Memory B cell (primary cell): ENCODE measurements at places on chromosomes 4 and X.

DNA sequence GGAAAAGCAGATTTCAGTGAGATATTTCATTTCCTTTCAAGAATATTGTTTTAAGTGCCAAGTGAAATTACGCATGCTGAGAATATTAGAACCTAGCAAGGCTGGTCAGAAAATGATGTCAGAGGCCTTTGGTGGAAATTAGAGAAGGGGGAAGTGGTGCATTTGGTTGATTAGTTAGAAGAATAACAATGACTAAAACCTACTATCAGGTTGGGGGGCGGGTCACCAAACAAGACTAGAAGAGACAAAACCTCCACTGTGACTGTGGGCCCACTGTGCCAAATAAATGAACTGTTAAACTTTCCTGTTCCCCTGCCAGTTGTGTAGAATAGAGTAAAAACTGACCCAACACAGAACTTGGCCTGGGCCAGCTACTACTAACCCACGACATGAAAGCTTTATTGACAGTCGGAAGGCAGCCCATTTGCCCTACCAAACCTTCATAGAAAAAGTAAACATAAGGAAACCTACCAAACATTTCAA, 2.9 kb downstream of the RAPGEF2 start:
- DNase-seq: no peak

DNA sequence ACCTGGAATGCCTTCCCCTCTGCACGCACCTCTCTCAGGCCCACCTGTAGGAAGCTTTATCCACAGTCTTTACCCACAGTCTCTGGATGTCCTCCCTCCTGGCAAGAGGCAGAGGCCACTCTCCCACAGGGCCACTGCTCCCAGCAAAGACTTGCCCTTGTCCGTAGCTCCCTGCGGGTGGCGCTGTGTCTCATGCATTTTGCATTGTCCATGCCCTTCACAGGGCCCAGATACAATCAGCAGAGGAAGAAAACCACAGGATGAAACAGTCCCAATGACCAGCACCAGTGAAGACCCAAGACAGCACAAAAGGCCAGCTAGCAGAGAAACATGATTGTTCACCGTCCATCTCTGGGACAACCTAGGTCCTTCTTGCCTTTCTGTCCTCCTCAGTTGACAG, 2.1 kb upstream of the NSG1 start:
- DNase-seq: no peak

DNA sequence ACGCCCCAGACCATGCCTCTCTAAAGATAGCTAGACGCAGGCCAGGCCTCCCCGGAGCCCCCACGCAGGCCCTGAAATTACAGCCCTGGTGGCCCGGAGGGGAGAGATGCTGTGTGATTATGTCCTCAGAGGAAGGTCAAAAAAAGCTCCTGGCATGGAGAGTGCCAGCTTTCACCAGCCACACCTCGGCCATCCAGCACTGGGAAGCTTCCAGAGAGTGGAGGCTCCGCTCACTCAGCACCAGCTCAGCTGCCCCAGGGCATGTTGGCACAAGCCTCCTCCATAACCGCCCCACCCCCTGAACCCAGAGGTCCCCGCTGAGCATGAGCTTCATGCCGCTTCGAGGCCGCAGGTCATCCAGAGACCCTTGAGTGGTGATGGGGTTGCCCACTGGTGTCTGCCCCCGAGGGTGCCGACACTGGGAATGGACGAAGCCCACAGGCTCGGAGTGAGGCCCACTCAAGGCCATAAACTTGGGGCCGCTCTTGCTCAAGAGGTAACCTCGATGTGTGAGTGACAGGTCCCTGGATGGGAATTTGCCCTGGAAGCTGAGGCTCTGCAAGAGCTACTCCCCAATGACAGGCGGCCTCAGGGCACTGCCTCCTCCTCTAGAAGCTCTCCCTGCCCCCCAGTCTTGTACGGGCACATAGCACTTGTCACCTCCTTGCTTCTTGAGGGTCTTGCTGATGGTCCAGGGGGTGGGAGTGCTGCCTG, 4.4 kb upstream of the BGN start:
- DNase-seq: no peak

GRCh38 chr4:150323406-150324325, 245.4 kb downstream of the DCLK2 start:
- DNase-seq: no peak

DNA sequence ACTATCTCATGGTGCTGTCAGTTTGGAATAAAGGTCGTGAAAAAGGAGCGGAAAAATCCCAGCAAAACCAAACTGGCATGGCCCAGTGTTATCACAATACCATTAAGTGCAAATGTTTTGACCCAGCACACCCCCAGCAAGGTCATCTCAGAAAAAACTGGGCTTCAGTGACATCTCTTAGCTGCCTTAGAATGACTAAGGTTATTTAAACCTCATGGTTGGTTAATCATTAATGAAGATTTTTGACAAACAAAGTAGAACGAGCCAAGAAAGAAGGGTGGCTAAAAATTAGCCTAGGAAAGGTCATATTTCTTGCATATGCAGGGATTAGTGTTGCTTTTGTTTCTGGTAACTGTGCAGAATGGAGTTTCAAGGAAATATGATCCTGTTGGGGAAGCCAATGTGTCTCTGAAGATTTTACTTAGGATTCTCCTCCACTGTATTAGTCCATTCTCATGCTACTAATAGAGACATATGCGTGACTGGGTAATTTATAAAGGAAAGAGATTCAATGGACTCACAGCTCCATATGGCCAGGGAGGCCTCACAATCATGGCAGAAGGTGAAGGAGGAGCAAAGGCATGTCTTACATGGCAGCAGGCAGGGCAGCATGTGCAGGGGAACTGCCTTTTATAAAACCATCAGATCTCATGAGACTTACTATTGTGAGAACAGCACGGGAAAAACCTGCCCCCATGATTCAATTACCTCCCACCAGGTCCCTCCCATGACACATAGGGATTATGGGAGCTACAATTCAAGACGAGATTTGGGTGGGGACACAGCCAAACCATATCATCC, 83.5 kb downstream of the CHRNA9 start:
- no peak for DNase-seq

DNA sequence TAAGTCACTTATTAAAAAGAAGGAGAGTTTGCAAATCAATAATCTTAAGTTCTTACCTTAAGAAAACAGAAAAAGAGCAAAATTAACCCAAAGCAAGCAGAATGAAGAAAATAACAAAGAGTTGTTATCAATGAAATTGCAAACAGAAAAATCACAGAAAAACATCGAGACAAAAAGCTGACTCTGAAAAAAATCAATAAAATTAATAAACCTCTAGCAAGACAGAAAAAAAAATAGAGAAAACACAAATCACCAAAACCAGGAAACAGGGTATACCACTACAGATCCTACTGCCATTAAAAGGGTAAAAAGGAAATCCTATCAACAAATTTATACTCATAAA, 17.3 kb upstream of the RBM41 start:
- DNase-seq: no peak

GRCh38 chr4:40192114-40193015, 4.5 kb upstream of the RHOH start:
- DNase-seq: no peak

GRCh38 chr4:28146191-28146590, 1285.5 kb downstream of the STIM2 start:
- DNase-seq: no peak

GRCh38 chr4:152534541-152535359, 1.1 kb downstream of the FBXW7 start:
- DNase-seq: peak; percentile 36

GRCh38 chrX:118493016-118493415, 2.6 kb upstream of the DOCK11 start:
- DNase-seq: no peak

GRCh38 chrX:129831091-129831885, 12.4 kb downstream of the ZDHHC9 start:
- DNase-seq: no peak

GRCh38 chrX:132184871-132185270, 34.4 kb downstream of the RAP2C start:
- no peak for DNase-seq

GRCh38 chr4:168667376-168667775, 170.5 kb downstream of the PALLD start:
- DNase-seq: no peak

DNA sequence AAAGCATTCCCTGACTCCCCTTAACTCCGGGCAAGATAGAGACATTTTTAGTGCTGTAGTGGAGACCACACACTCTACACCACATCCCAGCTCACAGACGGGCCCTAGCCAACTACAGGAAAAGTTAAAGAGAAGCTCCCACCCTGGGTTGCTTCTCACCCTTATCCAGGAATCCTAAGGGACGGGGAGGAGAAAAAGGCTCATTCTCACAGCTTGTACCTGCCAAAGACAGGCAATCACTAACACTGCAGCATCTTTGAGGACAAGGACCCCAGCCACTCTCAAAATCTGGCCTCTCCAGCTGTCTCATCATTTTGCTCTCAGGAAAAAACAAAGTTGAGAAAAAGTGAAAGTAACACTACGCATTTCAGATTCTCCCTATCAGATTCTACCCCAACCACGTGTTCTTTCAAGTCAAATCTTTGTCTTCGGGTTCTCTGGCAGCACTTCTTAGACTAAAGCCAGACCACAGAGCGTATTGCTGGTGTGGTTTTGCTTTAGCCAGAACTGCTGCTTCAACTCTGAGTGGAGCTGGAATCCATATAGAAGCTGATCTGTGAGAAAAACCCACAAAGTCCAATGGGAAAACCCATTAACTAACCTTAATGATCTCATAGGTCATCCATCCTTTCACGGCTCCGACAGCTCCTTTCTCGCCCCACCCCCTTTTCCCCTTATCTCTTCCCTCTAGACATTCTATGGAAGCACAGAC, 605.9 kb upstream of the DIPK2B start:
- no peak for DNase-seq

- no peak for DNase-seq
These were observed 394 bp downstream of the MED14 start for GRCh38 chrX:40734971-40735324.

- no peak for DNase-seq
These were observed 17.6 kb downstream of the NFKB1 start for GRCh38 chr4:102518703-102519131.

- DNase-seq: no peak
These were observed 123.4 kb downstream of the NWD2 start for GRCh38 chr4:37367901-37368300.

- DNase-seq: no peak
These were observed 13.4 kb upstream of the CLOCK start for GRCh38 chr4:55560096-55560495.

DNA sequence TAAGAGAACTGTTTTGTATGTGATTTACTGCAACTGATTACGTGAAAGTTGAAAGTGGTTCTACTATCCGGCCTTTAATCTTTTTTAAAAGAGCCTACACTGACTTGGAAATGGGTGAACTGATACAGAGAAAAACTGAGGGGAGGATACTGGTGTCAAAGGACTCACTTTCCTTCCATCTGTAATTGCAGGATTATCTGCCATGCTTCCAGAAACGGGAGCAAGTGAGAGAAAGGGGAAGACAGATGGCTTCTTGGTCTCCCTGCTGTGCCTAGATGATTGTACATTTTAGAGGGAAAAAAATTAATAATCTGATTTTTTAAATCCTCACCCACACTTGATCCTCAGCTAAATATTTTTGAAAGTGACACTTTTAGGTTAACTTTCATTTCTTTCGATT, 88.3 kb upstream of the GRID2 start:
- DNase-seq: no peak

DNA sequence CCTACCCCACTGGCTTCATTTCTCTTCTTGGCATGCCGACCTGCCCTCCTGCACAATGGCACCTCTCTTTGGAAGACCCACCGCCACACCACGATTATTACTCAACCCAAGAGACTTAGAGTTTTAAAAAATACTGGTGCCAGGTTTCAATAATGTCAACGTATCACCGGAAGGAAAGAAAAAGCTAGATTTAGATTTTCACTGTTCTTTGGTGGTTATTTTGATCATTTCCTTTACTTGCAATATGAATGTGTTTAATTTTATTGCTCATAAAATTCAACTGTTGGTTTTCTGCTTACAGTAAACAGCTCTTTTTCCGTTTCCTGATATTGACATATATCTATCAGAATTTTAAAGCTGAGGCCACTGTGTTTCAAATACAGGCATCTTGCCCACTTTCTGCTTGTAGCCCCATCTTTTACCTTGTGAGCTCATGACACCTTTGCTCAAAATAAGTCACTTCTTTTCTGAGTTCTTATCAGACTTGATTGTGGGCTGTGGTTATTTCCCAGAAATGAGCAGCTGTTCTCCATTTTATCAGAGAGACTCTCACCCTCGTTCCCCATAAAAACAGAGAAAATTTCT, 439.1 kb downstream of the INPP4B start:
- DNase-seq: no peak

- DNase-seq: no peak
These were observed 68.0 kb upstream of the MAP9 start for GRCh38 chr4:155444721-155445120.

- DNase-seq: no peak
These were observed 165.3 kb upstream of the FTHL17 start for GRCh38 chrX:31237189-31237588.

- DNase-seq: no peak
These were observed 728.7 kb upstream of the SLIT2 start for GRCh38 chr4:19522966-19523365.

DNA sequence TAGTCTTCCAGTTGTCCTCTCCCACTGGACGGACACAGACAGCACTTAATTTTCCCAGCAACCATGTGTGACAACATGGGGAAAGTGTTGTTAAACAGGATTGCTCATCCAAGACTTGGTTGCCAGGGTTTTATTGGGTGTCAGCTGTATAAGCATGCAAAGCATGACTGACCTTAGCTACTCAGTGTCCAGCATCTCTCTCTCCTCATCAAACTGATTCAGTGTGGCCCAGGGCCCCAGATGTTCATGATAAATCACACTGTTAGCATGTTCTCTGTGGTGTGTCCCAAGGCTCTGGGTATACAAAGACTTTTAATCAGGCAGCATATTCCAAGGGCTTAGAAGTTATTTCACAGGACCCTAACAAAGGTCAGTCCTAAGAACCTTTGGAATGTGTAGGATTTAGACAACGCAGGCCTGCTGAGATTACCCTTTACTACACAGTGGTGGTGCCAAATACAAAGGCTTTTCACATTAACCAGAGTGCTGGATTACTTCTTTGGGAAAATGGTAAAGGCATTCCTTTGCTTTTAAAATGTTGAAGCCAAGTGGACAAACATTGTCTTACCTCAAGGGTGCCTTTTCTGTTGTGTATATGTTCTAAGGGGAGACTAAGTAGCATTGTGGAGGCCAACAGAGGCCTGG, 213.3 kb downstream of the GLUD2 start:
- no peak for DNase-seq

DNA sequence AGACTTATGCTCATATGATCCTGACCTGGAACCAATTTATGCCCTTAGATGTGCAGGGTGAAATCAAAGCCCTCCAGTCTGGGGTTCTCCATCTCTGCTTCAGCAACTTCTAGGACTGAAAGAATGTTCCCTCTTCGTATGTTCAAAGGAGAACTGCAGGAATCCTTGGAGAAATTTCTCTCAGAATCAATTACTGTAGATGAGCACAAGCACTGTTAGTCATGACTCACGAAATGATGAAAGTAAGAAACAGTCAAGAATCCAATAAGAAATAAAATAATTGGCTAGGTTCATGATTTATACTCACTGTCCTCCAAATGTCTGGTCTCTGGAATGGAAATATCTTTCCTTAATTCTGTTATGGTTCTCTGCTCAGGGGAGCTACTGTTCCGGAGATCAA, 348.2 kb downstream of the PDGFC start:
- DNase-seq: no peak

GRCh38 chrX:56963377-56963776, 32.0 kb downstream of the SPIN3 start:
- no peak for DNase-seq

- no peak for DNase-seq
These were observed 20.0 kb upstream of the VCX2 start for GRCh38 chrX:8191022-8191421.

GRCh38 chrX:68596871-68597270, 50.6 kb upstream of the STARD8 start:
- DNase-seq: no peak
